ENCODE measurements at places on chromosomes 12 and 14.

GRCh38 chr12:6534945-6535696 lies 804 bp downstream of the GAPDH start:
- DNase-seq, result peak; percentile 83

GRCh38 chr12:25573346-25573745 lies 20.3 kb upstream of the LMNTD1 start:
- no peak for DNase-seq

- no peak for DNase-seq
Observed at GRCh38 chr12:93758801-93759373, 81.7 kb downstream of the CRADD start.

DNA sequence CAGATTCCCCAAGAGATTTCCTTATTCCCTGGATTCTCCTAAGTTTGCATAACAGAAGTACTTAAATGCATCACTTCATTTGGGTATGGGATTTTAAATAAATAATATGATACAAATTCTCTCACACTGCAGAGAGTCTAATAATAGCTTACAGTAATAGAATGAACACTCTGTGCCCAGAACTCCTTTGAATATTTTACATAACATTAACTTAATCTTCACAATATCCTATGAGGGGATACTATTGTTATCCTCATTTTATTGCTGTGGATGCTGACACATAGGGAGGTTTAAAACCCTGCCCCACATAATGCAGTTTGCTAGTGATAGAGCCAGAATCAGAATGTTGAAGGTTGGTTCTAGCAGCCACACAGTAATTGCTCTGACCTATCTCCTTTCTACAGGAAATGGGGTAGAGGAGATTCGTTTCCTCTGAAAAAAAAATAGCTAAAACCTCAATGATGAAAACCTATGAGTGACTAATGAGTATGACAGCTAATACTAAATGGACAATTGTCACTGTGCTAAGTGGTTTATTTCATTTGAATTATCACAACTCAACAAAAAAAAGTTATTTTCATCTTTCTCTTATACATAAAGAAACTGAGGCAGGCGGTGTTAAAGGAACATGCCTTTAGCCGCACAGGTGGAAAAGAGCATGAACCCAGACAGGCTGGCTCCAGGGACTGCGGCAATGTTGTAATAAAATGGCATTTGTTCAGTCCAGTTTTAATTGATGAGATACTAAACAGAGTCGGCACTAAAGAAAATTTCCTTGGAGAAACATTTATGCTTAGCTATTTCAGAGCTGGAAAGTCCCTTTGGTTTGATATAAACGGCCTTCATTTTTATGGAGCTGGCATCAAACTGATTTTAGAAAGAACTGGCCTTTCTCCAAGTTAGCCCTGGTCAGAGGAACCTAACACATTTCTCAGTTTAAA lies 880.9 kb downstream of the NRXN3 start:
- no peak for DNase-seq

DNA sequence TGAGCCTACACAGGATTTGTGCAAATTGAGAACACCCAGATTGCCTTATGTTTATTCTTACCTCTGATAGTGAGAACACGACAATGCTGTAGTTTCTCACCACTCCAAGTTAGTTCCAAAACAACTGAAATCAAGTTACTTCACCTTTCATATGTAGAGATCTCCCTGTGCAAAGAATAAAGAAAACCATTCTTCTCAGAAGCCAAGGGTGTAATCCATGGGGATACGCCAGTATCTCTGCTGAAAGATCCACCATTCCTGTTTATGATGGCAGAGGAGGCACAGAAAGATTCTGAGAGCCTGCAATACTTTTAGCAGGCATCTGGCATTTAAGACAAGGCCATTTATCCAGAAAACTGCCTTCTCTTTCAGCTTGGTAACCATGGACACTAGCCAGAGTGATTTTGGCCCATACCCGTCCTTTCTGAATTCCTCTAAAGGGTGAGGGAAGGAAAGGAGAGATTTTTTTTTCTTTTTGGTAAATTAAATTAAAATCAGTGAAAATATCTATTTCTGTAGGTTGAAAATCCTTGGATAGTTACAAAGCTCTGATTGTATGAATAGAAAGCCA lies 355.4 kb upstream of the FAR2 start:
- no peak for DNase-seq

DNA sequence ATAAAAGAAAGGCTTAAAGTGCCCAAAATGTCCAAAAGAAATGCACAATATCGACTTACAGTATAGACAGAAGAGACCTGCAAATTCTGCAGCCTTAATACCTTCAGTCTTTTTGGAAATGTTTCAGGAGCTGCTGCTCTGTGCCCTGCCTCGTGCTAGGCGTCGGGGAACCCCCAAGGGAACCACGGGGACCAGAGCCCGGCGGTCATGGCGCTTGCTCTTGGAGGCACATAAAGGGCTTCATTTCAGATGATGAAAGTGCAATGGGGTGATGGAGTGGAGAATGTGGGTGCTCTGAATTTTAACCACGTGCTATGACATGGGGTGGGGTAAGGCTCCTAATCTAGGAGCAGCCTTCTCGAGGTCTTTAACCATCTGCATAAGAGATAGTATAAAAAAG lies 14.8 kb upstream of the AACS start:
- no peak for DNase-seq

- peak; percentile 38 for DNase-seq
Observed at GRCh38 chr14:68682166-68683103, 110.4 kb downstream of the ZFP36L1 start.

GRCh38 chr14:81169711-81170103 lies 51.1 kb downstream of the GTF2A1 start:
- no peak for DNase-seq

- DNase-seq, result no peak
Observed at GRCh38 chr12:10408842-10409241, 715 bp downstream of the KLRC4 start.

DNA sequence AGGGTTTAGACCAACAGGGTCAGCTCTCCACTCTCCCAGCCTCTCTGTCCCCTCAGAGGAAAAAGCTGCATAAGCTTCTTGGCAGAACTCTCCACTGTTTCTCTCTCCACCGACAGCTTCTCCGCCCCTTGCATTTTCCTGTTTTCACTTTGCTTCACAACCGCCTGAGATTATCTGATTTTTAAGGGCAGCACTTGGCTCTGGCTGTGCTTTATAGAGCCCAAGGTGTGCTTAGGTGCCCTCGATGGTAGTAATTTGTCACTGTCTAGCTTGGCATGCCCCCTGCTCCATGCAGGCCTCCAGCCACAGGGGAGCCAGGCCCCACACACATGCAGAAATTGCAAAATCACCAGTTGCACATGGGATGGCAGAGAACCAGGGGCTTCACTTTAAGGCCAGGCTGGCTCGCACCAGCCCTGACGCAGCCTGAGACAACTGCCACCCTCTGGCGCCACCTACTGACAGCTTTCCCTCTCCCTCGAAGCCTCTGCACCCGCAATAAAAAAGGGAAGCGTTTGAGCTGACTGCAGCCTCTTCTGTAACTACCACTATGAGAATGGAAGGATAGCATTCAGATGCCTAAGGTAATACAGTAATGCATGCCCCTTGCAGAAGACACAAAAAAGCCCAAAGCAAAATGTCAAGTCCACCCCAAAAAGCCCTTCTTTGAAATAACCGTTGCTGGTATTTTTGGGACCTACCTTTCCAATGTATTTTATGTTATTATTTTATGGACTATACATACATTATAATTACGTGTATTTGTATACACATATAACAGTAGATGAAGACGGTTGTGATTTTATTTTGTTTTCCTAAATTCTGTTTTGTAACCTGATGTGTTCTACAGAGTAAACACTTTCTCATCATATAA lies 32.0 kb upstream of the RIMBP2 start:
- DNase-seq, result peak; percentile 73

Data from activated naive CD4-positive, alpha-beta T cell treated with Interleukin-2 at 50 U/mL for 16 hours (primary cell).